ENCODE measurements at places on chromosomes 7 and 10. TPM values are rescaled to one million over a fixed set of nuclear protein-coding genes. Genes with fewer than 3 reads are reported as not detected.

CLRN3 gene
- total RNA-seq: not detected

LRRTM3 gene
- total RNA-seq: 0.21 TPM

ELOVL3 gene
- not detected for total RNA-seq

DNA sequence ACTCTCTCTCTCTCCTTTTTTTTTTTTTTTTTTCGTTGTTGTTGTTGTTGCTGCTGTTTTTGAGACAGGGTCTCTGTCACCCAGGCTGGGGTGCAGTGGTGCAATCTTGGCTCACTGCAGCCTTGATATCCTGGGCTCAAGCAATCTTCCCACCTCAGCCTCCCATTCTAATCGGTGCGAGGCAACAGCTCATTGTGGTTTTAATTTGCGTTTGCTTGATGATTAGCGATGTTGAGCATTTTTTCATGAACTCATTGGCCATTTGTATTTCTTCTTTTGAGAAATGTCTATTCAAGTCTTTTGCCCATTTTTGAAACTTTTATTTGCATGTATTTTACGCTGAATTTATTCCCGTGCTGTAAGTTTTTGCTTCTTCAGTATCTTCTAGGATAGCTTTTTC is 13.3 kb upstream of the ZC3HAV1L start:
- DNase-seq: no peak

GRCh38 chr7:144508702-144509101 is 105.2 kb upstream of the NOBOX start:
- no peak for DNase-seq

DNA sequence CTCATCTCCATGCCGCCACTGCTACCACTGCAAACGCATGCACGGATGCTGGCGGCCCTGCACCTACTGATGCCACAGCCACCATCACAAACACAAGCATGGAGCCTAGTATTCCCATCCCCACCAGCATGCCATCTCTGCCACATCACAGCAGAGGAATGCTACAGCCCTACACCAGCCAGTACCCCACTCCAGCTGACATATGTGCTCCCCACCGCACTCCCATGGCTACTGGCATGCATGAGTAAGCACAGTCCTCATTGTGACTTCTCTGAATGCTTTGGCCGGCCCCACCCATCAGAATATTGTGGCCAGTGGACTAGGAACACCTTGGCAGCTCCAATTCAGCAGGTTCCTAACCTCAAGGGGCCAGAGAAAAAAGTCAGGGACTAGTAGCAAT is 705.5 kb downstream of the POM121L12 start:
- DNase-seq: no peak

GRCh38 chr10:58341947-58342346 is 7.1 kb downstream of the UBE2D1 start:
- no peak for DNase-seq

DNA sequence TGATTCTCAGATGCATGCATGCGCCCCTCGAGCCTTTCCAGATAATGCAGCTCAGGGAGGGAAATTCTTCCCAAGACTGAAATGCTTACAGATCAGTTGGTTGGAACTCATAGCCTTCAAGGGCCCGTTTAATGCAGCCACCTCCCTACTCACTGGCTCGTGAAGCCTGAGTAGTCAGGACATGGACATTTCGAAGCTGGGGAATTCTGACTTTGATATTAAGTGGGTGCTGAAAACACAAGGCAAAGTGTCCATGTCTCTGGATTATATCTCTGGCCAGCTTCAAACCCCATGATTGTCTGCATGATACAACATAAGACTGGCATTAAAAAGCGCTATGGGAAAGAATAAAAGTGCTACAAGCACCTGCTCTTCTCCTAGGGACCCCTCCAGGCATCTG is 207.5 kb downstream of the HERPUD2 start:
- no peak for DNase-seq

DNA sequence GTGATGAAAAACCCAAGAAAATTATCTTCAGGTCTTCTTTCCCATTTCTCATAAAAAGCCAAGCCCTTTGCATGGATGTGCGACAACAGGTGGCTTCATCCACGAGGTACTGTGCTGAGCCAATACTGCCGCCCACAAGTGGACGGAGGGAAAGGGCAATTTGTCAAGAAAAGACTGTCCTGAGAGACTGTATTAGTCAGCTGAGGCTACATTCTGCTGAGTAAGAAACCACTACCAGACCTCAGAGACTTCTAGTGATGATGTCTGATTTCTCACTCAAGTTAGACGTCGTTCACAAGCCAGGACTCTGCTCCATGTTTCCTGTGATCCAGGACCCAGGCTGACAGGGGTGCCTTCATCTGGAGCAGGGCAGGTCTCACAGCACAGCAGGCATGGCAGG is 171.5 kb upstream of the CDCA7L start:
- no peak for DNase-seq

DNA sequence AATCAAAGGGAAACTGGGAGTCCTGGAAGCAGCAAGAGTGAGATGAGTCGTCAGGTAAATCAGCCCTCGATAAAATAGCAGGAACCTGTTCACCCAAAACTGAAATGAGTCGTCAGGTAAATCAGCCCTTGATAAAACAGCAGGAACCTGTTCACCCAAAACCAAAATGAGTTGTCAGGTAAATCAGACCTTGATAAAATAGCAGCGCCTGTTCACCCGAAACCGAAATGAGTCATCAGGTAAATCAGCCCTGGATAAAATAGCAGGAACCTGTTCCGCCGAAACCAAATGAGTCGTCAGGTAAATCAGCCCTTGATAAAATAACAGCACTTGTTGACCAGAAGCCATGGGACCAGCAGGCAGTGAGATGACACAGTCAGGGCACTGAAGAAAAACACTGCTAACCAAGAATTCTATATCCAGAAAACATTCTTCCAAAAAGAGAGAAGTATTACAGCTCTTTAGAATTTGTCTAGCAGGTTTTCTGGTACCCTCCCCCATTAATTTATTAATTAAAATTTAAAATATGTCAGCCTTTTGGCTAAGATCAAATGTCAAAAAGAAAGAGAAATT is 3.4 kb upstream of the CYP2E1 start:
- no peak for DNase-seq

GRCh38 chr10:81546243-81546642 is 328.8 kb upstream of the NRG3 start:
- DNase-seq: no peak

DNA sequence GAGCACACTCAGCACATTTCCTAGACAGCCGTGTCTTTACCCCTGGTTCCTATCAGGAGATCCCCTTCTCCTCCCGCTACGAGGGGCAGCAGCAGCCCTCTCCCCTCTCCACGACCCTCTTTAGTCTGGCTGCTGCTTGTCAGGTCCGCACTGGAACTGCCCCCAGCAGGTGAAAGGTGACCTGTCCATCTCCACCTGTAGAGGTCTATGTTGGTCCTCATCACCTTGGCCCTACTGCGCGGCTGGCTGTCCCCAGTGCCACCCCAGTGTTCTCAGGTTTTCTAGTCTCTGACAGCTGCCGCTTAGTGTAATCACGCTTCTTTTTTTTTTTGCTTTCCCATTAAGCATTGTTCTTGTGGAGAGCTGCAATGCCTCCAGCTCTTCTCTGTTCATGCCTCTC is 545.7 kb downstream of the SDK1 start:
- DNase-seq: no peak

- DNase-seq: no peak
These were observed 143.7 kb downstream of the DNAJB6 start for GRCh38 chr7:157480371-157481050.

DNA sequence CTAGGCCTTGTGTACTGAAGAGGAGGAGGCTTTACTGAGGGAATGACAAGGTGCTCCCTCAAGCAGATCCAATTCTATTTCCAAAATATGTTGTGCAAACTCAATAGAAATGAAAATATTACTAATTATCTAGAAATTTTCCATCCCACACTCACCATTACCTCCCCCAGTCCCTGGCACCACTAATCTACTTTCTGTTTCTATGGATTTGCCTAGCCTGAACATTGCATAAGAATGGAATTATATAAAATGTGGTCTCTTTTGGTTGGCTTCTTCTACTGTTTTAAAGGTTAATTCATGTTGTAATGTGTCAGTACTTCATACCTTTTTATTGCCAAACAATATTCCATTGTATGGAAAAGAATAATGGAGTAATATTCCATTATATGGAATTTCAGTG is 18.7 kb upstream of the NUB1 start:
- DNase-seq: no peak

- peak; percentile 84 for DNase-seq
These were observed at the start of gene PANK1 for GRCh38 chr10:89644967-89645741. TSS of gene PANK1 (minus strand) at chr10:89645242. CDS start at chr10:89644891, 351 bp downstream.
